ENCODE measurements at places on chromosomes 11 and 22. TPM values are rescaled to one million over a fixed set of nuclear protein-coding genes. Genes with fewer than 3 reads are reported as not detected.

Gene DBX1
- total RNA-seq = not detected

Gene SELENOH
- 188 TPM for total RNA-seq

Gene MGAT3
- not detected for total RNA-seq

Gene CECR2
- 0.04 TPM for total RNA-seq

Gene WBP2NL
- total RNA-seq = not detected

Gene RASSF10
- total RNA-seq = 2.3 TPM

Gene KCTD21
- total RNA-seq = 5.7 TPM

Gene MRGPRE
- total RNA-seq = not detected

Gene PEX26
- 16.1 TPM for total RNA-seq

Gene RAG1
- 0.94 TPM for total RNA-seq

Gene VSTM5
- total RNA-seq = under 0.01 TPM

Gene SNX32
- total RNA-seq = not detected

Gene TRPC6
- 0.23 TPM for total RNA-seq

Gene ABCG4
- 0.08 TPM for total RNA-seq

Gene VWCE
- 0.04 TPM for total RNA-seq
